ENCODE measurements at places on chromosomes 7 and 10. TPM values are rescaled to one million over a fixed set of nuclear protein-coding genes. Genes with fewer than 3 reads are reported as not detected.

- no peak for DNase-seq
These were observed 29.1 kb downstream of the UBE2H start for GRCh38 chr7:129923709-129924108.

DNA sequence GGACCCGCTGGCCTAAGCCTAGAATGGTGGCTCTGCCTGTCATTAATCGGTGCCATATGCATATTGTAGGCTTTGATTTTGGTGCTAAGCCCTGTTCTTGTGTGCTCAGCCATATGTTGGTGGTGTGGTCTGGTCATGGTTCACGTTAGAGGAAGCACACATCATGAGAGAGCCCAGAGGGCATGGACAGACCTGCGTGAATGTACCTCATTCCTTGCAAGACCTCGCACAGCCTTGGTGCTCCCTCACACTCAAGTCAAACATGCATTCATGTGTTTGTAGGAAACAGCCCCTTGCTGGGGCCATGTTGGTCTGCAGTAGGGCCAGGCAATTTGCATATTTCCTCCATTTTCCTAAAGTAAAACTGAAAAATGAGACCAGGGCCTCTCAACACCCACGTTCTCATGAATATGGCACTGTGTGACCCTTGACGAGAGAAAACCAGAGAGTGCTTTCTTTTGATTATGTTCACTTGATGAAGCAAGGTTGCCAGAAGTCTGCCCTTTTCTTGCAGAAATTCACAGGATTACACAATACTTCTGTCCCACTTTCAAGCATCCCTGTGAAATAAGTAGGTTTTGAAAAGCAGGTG is 268.7 kb downstream of the CELF2 start:
- DNase-seq, result no peak

The SLC26A3 gene
- 0.86 TPM for total RNA-seq

DNA sequence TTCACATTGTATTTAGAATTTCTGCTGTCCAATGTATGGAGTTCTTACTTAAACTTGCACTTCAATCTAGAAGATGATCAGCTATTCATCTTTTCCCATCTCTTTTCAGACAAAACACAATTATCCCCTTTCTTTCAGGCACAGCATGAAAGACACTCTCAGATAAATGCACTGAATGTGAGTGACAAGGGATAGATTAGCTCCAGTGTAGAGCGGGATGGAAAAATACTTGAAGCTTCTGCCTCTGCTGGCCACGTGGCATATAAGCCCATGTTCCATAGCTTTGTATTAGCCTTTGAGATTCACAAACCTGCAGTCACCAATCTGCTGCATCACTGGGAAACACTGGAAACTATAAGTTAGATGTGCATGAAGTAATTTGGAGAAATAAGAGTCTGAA is 162.2 kb upstream of the FAM3C start:
- DNase-seq, result no peak

GRCh38 chr7:8387551-8388256 is 45.7 kb upstream of the NXPH1 start:
- DNase-seq, result peak; percentile 64

The SLC16A12 gene
- total RNA-seq, result 0.04 TPM

The DRGX gene
- total RNA-seq, result not detected

DNA sequence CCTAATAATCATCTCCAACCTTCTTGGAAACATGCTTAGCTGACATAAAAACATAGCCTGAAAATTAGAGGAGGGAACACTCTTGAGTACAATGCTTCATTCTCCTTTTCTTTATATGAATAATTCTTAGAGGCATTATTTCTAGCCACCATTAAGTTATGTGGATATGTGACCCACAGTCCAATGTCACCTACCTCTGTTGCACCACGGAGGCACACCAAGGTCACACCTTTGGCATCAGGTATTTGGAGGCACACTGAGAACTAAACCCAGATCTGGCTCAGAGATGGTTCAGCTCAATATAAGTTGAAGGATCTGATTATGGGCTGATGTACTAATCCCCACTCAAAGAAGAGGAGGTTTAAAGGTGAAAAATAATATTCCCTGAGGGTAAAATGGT is 385.1 kb downstream of the POM121L12 start:
- no peak for DNase-seq

DNA sequence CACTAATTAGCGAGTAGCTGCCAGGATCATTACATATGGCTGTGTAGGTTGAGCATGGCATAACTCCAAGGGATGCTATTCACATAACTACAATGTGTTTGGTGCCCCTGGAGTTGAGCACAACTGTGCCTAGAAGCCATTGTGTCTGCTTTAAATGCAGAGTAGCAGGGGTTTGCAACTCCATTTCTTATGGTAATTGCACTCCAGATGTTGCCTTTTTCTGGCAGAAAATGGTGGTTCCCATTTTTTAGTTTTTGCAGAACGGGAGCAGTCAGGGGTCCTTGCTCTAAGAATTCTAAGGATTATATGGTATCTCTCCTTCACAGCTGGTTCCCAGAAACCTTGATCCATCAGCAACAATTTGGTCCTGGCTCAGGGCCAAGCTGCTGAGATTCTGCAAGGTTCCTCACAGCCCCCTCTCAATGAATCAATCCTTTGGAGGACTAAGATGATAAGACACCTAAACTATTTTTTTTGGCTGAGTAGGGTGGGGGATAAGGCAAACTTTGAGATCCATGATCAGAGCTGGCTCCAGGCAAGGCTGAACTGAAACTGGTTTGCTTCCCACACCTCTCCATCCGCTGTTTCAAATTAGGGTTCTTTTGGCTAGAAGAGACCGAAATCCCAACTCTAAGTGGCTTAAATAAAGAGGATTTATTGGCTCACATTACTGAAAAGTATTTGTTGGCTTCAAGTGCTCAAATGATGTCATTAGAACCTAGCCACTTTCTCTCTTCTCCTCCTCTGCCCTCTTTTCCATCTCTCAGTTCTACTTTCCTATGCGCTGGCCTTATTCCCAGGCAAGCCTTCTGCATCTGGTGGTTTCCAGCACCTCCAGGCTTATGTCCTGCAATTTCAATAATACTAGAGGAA is 97.5 kb upstream of the CCDC6 start:
- DNase-seq, result no peak

GRCh38 chr10:112533916-112534315 is 86.9 kb downstream of the VTI1A start:
- no peak for DNase-seq

The SNX10 gene
- total RNA-seq, result 11.8 TPM

DNA sequence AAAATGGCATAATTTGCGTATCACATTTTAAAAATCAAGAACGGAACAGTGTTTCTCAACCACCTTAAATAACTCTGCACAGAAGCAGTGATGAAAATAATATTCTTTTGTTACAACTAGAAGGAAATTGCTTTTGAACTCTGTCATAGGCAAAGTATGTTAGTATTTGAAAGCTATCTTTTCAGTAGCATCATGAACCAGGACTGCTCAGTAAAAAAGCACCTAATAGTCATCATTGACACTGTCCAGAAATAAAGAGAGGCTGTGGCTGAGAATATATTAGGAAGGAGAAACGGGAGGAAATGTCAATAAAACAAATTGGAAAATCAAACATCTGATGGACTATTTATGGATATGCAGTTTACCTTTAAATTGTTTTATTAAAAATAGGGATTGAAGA is 237.2 kb upstream of the AKR1E2 start:
- no peak for DNase-seq

DNA sequence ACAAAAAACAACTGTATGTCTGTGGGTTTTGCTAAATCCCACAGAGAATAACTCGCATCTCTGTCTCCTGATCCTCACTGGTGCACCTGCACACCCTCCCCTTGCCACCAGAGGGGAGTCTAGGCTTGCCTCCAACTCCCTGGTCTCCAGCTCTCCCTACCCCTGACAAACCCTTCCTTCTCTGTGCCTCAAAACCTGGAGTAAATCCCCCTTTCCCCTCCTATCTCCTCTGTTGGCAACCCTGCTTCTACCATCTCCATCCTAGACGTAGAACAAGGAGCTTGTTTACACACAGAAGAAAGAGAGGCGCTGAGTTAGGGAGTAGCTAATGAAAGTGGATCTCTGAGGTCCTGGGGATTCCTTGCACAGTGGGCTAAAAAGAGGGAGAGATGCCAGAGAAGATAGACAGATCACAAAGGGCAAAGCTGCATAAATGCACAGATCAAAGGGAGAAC is 6.0 kb downstream of the MBLAC1 start:
- peak; percentile 87 for DNase-seq

The DDX50 gene
- 54.4 TPM for total RNA-seq

DNA sequence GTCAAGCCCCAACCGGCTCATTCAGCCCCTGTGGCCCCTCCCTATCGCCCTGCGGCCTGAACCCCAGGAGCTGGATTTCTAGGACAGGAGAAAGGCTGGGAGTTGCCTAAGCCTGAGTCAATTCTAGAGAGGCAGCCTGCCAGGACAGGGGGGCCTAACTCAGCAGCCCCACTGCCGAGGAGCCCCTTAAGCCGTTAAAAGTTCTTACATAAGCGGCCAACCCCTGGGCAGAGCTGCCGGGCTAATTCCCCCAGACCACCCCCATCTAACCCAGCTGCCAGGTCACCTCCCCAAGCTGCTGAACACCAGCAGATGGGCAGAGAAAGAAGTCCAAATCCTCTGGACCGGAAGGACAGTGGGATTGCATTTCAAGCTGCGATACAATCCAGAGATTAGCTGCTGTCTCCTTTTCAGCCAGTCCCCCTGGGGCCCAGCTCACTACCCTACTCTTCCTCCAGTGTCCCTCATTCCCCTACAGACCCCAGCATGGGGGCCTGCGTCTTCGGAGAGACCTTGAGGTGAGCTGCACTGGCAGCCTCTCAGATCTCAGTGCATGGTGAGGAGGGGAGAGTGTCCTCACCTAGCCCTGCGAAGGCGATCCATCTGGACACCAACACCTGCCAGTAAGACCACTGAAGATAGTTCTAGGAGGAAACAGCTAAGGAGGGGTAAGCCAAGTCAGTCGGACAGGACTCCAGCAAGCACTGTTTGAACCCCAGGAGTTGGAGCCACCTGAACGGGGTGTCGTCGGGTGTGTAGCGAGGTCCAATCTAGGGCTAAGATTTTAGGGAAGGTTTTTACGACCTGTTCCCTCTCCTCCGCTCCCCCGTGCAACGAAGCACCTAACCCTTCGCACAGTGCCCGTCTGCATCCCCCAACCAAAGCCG is 830 bp downstream of the IMPDH1 start:
- no peak for DNase-seq

The PRKRIP1 gene
- total RNA-seq, result 33.9 TPM

The MGMT gene
- 0.29 TPM for total RNA-seq

The TPK1 gene
- 7.5 TPM for total RNA-seq

GRCh38 chr10:127694580-127695193 is 42.3 kb upstream of the FOXI2 start:
- DNase-seq, result peak; percentile 34

DNA sequence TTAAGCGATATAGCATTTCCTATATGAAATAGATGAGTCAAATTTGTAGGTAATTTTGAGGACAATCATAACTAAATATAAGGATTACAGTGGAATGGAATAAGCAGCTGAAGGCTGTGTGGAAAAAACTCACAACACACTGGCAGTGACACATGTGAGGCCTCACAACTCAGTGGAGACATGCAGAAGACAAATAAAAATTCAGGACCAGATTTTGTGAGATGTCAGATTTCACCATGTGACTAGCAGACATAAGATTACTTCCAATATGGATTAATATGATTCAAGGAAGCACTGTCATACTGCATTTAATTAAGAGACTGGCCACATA is 17.6 kb downstream of the ERLIN1 start:
- no peak for DNase-seq

GRCh38 chr7:128791121-128791971 is at the start of gene CCDC136:
Gene CCDC136 (plus strand): TSS chr7:128791968. CDS start chr7:128792412, 444 bp downstream.
- DNase-seq, result peak; percentile 97

GRCh38 chr7:105796365-105796764 is 80.0 kb downstream of the ATXN7L1 start:
- DNase-seq, result no peak

DNA sequence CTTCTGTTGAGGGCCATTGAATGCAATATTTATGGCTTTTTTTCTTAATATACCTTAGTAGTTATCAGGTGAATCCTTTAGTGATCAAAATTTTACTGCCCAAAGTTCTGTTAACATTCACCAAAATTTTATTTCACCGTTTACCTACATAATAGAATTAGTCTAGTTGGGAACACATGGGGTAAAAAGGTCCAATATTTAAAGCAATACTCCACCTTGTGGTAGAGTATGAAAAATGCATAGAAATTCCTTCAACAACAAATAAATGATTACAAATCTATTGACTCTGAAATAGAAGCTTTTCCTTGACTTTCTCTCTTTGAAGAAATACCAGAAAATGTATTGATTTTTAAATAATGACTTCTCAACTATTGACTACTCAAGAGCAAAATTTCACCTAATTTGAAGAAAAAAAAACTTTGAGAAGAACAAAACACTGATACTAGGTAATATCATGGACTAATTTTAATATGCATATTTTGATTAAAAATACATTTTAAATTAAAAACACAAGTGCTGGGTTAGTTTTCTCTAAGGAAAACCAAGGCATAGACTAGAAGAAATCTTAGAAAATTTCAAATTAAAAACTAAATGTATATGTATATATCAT is 43.3 kb downstream of the POLR1F start:
- DNase-seq, result peak; percentile 35

The CYP3A7 gene
- not detected for total RNA-seq

- peak; percentile 18 for DNase-seq
These were observed 419.8 kb downstream of the GRID1 start for GRCh38 chr10:85946713-85947326.

DNA sequence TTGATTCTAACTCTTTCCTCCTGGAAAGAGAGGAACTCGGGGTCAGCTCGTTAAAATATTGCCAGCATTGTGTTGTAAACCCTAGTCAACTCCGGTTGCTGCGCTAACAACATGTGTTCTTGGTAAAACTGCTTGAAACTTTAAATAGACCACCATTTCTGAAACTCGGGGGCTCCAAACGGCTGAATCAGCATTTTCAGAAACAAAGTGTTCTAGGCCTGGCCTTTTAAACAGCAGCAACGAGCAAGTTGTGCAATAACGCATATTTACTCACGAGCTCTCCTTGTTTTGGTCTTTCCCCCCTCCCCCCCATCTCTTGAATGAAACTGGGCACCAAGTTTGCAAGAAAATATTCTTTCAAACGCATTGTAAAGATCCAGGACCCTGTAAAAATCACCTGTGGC is 9.2 kb upstream of the GRB10 start:
- peak; percentile 28 for DNase-seq

The TRIM50 gene
- total RNA-seq, result 0.11 TPM

The FAM25A gene
- total RNA-seq, result not detected

DNA sequence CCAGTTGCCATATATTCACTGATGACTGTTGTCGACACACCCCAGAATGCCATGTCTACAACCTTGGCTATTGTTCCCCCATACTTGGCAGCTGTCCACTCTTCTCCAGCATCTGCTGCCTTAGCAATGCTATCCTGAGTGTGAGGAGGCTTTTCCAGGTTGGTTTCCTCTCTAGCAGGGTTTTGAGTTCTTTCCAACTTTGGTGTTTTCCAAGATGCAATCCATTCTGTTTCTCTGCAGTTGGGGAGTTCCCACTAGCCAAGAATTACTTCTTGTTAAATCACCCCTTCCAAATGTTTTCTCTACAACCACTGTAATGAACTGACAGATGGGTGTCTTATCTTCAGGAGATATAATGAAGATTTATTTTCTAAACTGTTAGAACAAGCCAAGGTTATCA is 617.4 kb downstream of the CCSER2 start:
- no peak for DNase-seq

GRCh38 chr7:50867034-50867356 is 84.3 kb upstream of the GRB10 start:
- DNase-seq, result no peak

The PAX2 gene
- total RNA-seq, result not detected

GRCh38 chr10:78377356-78377755 is 343.7 kb downstream of the RPS24 start:
- no peak for DNase-seq
